ENCODE measurements at places on chromosomes 12 and 14. TPM values are rescaled to one million over a fixed set of nuclear protein-coding genes. Genes with fewer than 3 reads are reported as not detected.

The PRB2 gene
- not detected for total RNA-seq

The STYK1 gene
- 0.56 TPM for total RNA-seq

The RPL10L gene
- not detected for total RNA-seq

DNA sequence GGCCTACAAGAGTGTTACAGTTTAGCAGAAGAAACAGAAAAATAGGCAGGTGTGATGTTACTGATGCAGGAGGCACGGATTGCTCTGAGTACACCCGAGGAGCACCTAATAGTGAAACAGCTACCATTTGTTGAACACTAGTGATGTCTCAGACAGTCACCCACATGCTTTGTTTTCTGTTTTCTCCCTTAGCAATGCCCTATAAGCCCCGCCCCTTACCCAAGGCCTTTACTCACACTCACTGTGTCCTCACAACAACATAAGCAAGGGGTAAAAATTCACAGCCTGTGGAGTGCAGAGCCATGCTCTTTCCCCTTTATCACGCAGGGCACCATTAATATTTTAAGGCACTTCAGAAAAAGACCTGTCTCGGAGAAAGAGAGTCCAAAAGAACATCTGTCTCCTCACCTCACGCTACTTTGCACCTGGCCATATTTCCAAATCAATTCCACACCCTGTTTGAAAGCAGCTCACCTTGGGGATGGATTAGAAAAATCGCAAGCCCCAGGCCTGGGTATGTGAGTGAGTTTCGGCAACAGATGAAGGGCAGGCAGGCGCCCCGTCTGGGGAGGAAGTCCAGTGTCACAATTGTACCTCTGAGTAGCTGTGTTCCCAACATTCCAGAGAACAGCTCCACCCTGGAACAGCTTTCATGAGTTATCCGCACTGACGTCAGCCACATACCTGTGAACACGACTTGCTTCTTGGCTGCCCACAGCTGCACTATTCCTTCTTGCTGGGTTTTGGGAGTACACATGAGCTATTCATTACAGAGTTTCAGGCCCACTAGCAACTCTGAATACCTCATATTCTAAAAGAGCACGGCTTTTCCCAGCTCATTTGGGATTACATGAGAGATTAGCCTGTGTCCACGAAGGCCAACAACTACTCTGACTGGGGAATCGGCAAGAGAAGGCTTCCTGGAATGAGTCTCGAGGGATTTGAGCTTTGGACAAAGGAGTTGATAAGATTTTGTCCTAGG, 26.0 kb downstream of the MAPK1IP1L start:
- no peak for DNase-seq

DNA sequence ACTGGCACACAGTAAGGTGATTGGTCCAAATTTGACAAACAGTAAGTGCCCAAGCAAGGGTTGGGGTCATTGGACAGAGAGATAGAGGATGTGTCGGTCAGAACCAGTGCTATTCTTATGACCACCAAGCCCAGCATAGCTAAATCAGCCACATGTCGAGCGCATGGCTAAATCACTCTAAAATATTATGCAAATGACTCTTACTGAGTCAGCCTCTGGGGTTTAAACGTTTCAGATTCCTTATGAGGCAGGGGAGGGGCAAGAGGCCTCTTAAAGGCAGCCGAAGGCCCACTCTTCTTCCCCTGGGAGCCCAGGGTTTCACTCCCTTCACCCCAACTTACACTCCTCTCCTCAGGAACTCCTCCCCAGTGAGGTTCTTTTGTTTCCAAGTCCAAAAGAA, 603 bp upstream of the ENDOU start:
- no peak for DNase-seq

GRCh38 chr12:109656743-109657142, 56.9 kb upstream of the FAM222A start:
- DNase-seq: no peak

DNA sequence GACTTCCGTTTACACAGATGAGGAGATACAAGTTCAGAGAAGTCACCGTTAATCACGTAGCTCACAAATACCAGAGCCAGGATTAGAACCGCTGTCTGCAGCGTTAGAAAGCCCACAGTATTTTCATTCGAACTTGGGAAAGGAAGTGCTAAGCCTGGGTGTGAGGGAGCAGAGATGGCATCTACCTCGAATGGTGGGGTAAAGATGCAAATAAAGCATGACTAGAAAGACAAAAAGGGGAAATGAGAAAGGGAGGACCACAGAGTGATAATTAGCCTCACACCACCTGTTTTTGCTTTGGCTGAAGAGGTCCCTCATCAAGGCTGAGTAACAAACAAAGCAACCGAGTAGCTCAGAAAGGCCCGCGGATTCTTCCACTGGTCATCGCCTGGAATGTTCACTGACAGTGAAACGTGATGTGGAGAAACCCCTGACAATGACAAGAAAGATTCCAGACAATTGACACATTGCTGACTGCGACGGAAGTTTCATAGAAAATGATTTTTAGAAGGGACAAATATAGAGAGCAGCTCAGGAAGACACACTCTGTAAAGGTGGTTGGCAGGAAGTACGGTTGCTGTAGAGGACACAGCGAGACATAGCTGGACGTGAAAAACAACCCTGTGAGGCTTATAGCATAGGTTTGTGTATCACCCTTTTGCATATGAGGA, 31.5 kb upstream of the BHLHE41 start:
- no peak for DNase-seq

DNA sequence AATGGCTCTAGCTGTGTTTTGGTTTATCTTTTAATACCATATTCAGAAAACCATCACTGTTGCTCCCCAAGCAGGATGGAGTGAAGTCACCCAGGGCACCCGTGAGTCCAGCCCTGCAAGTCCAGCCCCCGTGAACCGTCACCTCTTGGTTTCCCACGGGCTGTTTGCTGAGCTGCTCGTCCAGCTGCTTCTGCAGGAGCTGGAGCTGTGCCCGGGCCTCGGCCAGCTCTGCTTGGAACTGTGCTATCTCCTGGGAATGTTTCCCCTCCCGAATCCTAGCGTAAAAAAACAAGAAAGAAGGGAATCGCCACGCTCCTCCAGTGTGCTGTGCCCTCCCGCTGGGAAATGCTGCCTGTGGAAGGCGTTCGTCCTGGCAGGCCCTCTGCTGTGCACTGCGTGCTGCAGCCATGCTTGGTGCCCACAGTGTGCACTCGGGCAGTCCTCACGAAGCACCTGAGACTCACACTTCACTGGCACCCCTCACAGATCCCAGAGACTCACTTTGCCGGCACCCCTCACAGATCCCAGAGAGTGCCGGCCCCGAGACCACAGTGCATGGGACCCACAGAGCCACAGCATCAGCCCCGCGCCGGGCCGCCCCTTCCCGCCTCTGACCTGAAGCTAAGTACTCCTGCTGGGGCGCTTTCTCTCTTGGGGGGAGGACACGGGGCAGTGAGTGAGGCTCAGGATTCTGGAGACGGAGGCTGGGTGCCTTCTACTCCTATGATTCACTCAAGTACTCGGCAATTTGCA, 15.4 kb upstream of the ANKLE2 start:
- no peak for DNase-seq

GRCh38 chr12:59890896-59891579, 295.2 kb downstream of the SLC16A7 start:
- DNase-seq: no peak

All from omental fat pad (tissue), 4 donors.